CD4-positive, alpha-beta T cell treated with Interleukin-15 for 1 hour (primary cell): ENCODE measurements at places on chromosomes 12 and 14.

DNA sequence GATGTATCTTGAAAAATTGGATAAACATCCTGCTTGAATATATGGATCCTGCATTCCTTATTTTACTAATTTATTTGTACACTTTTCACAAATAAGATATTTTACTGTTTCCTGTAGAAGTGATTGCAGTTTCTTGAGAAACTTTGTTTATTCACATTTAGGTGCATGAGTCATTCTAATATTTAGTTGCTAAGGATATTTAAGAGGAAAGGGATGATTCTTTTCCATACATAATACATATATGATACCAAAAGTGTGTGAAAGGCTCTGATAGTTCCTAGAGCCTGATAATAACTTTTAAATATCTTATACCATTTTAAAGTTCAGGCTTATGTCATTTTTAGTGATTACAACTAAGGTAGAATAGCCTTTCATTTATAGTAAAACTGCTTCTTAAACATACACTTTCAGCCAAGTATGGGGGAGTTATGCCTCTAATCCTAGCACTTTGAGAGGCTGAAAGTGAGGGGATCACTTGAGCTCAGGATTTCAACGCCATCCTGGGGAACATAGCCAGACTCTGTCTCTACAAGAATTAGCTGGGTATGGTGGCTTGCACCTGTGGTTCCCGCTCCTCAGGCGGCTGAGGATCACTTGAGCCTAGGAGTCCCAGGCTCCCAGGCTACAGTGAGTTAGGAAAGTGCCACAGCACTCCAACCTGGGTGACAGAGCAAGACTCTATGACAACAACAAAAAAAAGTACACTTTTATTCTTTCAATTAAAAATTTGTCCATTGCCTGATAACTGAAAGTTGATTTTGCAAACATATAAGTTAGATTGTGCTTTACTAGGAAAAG, 262.6 kb upstream of the LRIG3 start:
- DNase-seq: no peak

GRCh38 chr12:79407671-79408622, 282.8 kb downstream of the PAWR start:
- DNase-seq: no peak

- DNase-seq: no peak
Measured at GRCh38 chr12:2023365-2023764, 19.1 kb upstream of the DCP1B start.

GRCh38 chr12:92503029-92503931, 199.5 kb upstream of the PLEKHG7 start:
- DNase-seq: no peak

GRCh38 chr12:93577222-93577621, 4.7 kb downstream of the SOCS2 start:
- DNase-seq: no peak

DNA sequence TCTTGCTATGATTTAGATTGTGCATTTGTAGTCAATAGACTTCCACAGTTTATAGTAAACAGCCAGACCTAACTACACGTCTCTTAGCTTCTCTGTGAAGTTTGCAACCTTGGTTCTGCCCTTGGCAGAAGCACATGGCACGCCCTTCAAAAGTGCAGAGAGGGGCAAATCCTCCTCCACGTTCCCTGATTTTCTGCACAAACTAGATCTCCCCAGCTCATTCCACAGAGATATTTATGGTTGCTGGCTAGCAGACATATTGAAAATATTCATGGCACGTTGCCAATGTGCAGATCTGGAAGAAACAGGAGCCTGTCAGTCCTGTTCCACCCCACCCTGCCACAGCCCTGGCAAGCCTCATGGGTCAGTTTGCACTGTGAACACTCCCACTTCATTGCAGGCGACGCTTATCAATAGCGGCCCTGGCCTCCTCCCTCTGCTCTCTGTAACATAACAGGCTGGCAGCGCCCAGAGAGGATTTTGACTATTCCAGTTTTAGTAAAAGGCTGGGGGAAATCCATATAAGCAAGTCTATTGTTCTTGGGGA, 6.5 kb upstream of the LGALS3 start:
- no peak for DNase-seq

GRCh38 chr12:58896278-58896677, 24.0 kb downstream of the LRIG3 start:
- no peak for DNase-seq
